Chondrocyte (in vitro differentiated cells): ENCODE measurements at places on chromosomes 12 and 14. TPM values are rescaled to one million over a fixed set of nuclear protein-coding genes. Genes with fewer than 3 reads are reported as not detected.

HOXC10 gene
- not detected in 3 replicates for total RNA-seq

BRF1 gene
- 26.1 to 31.0 TPM (median 26.2 TPM) in 3 replicates for total RNA-seq

GPR137C gene
- total RNA-seq, result 0.99 to 2.6 TPM (median 1.6 TPM) in 3 replicates

COX6A1 gene
- 299 to 302 TPM (median 300 TPM) in 3 replicates for total RNA-seq

CCND2 gene
- total RNA-seq, result 128 to 158 TPM (median 129 TPM) in 3 replicates

ATG101 gene
- 48.0 to 55.1 TPM (median 50.5 TPM) in 3 replicates for total RNA-seq

DNA sequence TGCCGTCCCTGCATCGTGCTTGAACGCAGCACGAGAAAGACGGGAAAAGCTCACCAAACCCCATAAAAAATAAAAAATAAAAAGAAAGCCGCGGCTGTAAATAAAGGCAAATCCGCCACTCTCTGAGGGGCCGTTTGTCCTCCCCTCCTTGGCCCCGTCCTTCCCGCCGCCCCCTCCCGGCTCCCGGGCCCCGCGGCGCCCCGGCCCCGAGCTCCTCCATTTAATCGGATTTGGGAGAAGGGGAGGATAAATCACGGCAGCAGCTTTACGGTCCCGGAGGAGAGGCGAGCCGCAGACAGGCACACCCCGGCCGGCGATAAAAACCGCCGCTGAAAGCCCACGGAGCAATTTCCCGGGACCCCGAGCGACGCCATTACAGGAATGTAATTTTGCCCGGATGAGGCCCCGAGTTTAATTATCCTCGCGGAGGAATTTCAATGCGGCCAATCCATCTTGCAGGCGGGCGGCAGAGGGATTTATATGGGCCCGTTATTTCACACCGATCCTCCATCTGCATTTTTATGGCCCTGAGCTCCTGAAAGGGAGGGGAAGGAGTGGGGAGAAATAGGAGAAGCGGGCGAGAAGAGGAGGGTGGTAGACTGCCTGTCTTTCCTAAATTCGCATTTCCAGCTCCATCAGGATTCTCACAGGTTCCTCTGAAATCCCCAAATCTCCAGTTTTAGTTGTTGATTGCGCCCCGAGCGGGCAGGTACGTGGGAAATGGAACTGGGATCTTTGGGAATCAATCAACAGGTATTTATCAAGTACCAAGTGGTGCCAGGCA, 1.3 kb upstream of the ATP5MC2 start:
- peak overlapping the region; percentile 94 for H3K4me3 ChIP-seq
- H3K27ac ChIP-seq, result peak overlapping the region; percentile 90
- no peak for DNase-seq
- H3K4me1 ChIP-seq, result peaks cover 31% of the 10 kb centered on the region
- H3K27me3 ChIP-seq, result peaks cover 5% of the 10 kb centered on the region

DNA sequence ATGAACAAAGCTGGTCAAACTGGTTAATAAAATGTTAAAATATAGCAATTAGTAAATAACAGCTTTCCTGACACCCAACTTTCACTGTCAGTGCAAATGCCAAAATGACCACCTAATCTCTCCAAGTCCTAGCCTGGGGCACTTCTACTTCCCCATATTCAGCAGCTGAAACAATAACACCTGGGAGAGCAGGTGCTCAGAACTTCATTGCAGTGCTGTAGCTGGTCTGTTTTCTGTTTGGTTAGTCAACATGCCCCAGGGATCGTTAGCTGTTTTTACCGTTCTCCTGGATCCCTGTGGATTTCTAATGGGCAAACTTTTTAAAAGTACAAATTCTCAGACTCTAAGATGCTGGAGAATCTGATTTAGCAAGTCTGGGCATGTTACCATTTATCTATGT, 759.7 kb downstream of the GALC start:
- H3K27ac ChIP-seq, result no peak overlapping the region
- no peaks in the 10 kb centered on the region for H3K36me3 ChIP-seq
- DNase-seq, result no peak
- H3K4me1 ChIP-seq, result peaks cover 4% of the 10 kb centered on the region

GRCh38 chr14:101207897-101208296, 304.4 kb upstream of the RTL1 start:
- H3K36me3 ChIP-seq, result peaks cover 19% of the 10 kb centered on the region
- no peak for DNase-seq
- H3K4me3 ChIP-seq, result no peak overlapping the region

DNA sequence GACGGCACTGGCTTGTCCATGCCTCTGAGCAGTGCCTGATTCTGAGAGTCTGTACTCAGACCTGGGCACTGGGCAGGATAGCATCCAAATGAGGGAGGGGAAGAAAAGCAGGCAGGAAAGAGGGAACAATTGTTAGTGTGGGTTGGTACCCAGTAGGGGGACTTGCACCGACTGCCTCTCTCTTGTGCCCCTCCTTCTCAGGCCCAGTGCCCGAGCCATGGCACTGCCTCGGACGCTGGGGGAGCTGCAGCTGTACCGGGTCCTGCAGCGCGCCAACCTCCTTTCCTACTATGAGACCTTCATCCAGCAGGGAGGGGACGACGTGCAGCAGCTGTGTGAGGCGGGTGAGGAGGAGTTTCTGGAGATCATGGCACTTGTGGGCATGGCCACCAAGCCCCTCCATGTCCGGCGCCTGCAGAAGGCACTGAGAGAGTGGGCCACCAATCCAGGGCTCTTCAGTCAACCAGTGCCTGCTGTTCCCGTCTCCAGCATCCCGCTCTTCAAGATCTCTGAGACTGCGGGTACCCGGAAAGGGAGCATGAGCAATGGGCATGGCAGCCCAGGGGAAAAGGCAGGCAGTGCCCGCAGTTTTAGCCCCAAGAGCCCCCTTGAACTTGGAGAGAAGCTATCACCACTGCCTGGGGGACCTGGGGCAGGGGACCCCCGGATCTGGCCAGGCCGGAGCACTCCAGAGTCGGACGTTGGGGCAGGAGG, 2.2 kb downstream of the NAB2 start:
- no peak overlapping the region for H3K27ac ChIP-seq
- DNase-seq, result no peak
- peak overlapping the region; percentile 92 for H3K4me3 ChIP-seq
- H3K36me3 ChIP-seq, result peaks cover 13% of the 10 kb centered on the region
- H3K27me3 ChIP-seq, result no peaks in the 10 kb centered on the region

- DNase-seq, result no peak
- no peaks in the 10 kb centered on the region for H3K36me3 ChIP-seq
- H3K4me3 ChIP-seq, result peak overlapping the region; percentile 89
- peak overlapping the region; percentile 91 for H3K27ac ChIP-seq
These were observed 2.6 kb downstream of the WNK1 start for GRCh38 chr12:754851-755562.

- H3K4me3 ChIP-seq, result peak overlapping the region; percentile 31
- H3K4me1 ChIP-seq, result peaks cover 66% of the 10 kb centered on the region
- peaks cover 15% of the 10 kb centered on the region for H3K36me3 ChIP-seq
- H3K27me3 ChIP-seq, result no peaks in the 10 kb centered on the region
These were observed 51.7 kb downstream of the PPFIBP1 start for GRCh38 chr12:27575762-27576118.

- peaks cover 45% of the 10 kb centered on the region for H3K4me1 ChIP-seq
- H3K27ac ChIP-seq, result peak overlapping the region; percentile 84
- no peaks in the 10 kb centered on the region for H3K36me3 ChIP-seq
- H3K4me3 ChIP-seq, result no peak overlapping the region
These were observed 92.9 kb downstream of the FAR2 start for GRCh38 chr12:29241821-29242591.

DNA sequence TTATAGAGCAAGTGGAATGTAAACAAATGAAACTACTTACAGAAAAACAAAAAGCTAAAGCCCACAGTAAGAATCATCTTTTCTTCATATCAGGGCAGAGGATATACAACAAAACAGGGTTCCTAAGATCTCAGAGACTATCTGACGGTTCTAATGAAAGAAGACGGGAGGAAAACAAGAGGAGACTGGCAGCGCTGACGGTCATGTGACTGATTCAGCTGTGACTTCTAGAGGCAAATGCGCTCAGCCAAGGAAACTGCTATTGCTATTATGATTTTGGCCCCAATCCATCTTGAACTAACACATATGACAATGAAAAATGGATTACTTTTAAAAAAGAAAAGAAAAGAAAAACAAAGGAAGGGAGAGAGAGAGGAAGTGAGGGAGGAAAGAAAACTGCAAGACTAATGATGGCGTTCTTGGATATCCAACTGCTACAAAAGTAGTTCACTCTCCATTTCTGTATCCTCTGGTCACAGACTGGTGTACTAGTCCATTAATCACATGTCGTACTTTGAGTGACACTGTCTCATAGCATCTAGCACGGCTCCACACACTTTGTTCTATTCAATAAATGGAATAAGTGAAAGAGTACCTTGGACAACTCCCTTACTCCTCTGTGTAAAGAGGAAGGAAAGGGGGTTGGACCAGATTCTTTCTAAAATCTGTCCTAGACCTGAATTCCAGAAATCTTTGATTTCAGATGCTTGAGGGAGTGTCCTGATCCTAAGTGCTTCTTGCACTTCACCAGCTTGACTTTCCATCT, 119.3 kb downstream of the DAD1 start:
- no peaks in the 10 kb centered on the region for H3K27me3 ChIP-seq
- H3K4me3 ChIP-seq, result no peak overlapping the region
- no peak for DNase-seq

GRCh38 chr12:110780448-110780847, 37.8 kb upstream of the PPP1CC start:
- no peaks in the 10 kb centered on the region for H3K36me3 ChIP-seq
- no peaks in the 10 kb centered on the region for H3K4me1 ChIP-seq
- H3K4me3 ChIP-seq, result no peak overlapping the region
- H3K27me3 ChIP-seq, result peaks cover 14% of the 10 kb centered on the region

- no peak for DNase-seq
- no peaks in the 10 kb centered on the region for H3K27me3 ChIP-seq
- H3K36me3 ChIP-seq, result peaks cover 10% of the 10 kb centered on the region
These were observed 142.1 kb downstream of the CALM1 start for GRCh38 chr14:90538716-90539495.

- H3K36me3 ChIP-seq, result no peaks in the 10 kb centered on the region
- no peak overlapping the region for H3K27ac ChIP-seq
- no peaks in the 10 kb centered on the region for H3K4me1 ChIP-seq
- peaks cover 41% of the 10 kb centered on the region for H3K27me3 ChIP-seq
- H3K4me3 ChIP-seq, result no peak overlapping the region
- no peak for DNase-seq
These were observed 45.8 kb downstream of the NEUROD4 start for GRCh38 chr12:55065535-55065934.

DNA sequence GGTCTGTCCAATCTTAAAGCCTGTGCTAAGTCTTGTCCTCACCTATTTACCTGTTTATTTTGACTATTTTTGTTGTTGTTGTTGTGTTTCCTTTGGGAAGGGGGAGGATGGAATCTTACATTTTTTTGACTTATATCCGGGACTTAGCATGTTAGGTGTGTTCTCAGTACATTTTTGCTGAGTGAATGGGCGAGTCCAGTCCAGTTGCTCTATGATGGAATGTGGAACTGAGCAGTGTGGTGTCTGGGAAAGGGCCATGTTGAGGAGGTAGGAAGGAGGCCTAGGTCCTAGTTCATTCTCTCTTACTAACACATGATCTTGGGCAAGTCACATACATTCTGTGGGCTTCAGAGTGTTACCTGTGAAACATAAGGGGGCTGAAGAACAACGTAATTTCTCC, 80.9 kb upstream of the SLC38A2 start:
- no peak for DNase-seq
- H3K27me3 ChIP-seq, result no peaks in the 10 kb centered on the region
- H3K27ac ChIP-seq, result no peak overlapping the region
- H3K4me3 ChIP-seq, result no peak overlapping the region
- H3K4me1 ChIP-seq, result peaks cover 40% of the 10 kb centered on the region

DNA sequence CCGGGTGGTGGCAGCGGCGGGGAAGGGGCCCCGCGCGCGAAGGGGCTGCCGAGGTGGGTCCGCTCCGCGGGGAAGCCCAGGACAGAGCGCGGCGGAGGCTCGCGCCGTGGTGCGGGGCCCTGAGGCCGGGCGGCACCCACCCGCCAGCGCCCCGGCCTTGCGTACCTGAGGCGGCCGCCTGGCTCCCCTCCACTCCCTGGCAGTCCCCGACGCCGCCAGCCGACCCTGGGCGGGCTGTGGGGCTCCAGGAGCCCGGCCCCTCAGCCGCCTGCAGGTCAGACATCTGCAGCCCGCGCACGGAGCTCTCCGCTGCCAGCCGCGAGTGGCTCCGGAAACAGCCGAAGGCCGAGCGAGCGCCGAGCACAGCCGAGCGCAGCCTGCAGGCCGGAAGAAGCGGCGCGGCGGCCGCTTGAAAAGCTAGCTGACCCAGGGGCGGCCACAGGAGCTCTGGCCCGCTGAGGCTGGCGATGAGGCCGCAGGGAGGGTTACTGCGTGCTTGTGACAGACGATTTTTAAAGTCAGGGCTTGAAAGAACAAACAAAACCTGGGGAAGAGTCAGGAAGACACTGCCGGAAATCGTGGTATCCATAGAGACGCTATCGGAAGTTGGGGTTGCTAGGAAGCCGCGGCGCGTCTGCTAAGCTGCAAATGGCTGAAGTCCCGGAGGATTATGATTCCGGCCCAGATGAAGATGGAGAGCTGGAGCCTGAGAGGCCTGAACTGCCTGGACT, at the start of the genes SAMD15 and TMED8:
SAMD15 (plus strand) TSS at position 609 of the 731 bp plus-strand sequence; CDS start at position 649, 40 bp downstream.
TMED8 (minus strand) TSS at position 324 of the 731 bp plus-strand sequence; CDS start at position 283, 41 bp downstream.
- H3K27ac ChIP-seq, result peak within 1 kb of the TSS; percentile 77
- H3K4me3 ChIP-seq, result no peak within 1 kb of the TSS
- H3K4me1 ChIP-seq, result peaks cover 23% of the 10 kb centered on the region
- H3K27me3 ChIP-seq, result no peaks in the 10 kb centered on the region

- H3K27me3 ChIP-seq, result no peaks in the 10 kb centered on the region
- H3K4me3 ChIP-seq, result no peak overlapping the region
- no peak overlapping the region for H3K27ac ChIP-seq
- H3K4me1 ChIP-seq, result no peaks in the 10 kb centered on the region
- no peak for DNase-seq
- H3K36me3 ChIP-seq, result peaks cover 19% of the 10 kb centered on the region
These were observed 35.5 kb downstream of the TCTN1 start for GRCh38 chr12:110649341-110649847.

DNA sequence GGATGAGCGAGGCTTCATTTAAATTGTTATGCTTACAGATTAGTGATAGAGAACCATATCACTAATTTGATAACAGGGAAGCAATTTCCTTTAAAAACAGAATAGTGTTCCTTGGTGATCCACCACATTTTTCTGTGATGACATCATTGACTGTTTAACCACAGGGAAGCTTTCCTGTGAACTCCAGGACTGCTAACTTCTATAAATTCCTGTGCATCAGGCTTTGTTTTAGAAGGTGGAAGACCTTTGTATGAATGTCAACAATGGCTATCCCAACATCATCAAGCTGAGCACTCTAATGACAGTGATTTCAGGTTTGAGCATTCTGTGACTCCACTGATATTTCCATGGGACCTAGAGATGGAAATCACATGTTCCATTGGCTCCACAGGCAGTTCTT, 177.1 kb downstream of the RMST start:
- no peaks in the 10 kb centered on the region for H3K4me1 ChIP-seq
- no peaks in the 10 kb centered on the region for H3K27me3 ChIP-seq
- H3K27ac ChIP-seq, result no peak overlapping the region
- no peaks in the 10 kb centered on the region for H3K36me3 ChIP-seq
